ENCODE measurements at places on chromosomes 11 and 22.

DNA sequence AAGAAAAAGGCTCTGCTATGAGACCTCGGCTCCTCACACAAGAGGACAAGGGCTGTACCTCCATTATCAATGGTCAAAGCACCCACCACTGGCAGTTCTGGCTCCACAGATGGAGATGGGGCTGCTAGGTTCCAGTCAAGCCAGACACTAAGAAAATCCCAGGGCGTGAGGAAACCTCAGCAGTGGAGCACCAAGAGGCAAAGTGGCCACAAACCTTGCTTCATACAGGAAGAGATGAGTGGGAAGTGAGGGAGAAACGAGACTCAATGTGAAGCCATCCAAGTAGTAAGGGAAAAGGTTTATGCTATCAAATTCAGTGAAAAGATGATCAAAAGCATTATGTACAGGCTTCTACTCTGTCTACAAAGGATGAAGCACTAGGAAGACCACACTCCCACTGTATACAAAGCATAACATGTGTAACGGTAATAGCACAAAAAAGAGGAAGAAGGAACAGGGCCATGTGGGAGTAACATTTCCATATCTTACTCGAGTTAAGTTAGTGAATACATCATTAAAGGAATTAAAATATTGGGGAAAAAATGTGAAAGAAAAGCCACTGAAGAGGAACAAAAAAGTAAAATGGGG is 27.0 kb downstream of the POLDIP3 start:
- no peak for DNase-seq

DNA sequence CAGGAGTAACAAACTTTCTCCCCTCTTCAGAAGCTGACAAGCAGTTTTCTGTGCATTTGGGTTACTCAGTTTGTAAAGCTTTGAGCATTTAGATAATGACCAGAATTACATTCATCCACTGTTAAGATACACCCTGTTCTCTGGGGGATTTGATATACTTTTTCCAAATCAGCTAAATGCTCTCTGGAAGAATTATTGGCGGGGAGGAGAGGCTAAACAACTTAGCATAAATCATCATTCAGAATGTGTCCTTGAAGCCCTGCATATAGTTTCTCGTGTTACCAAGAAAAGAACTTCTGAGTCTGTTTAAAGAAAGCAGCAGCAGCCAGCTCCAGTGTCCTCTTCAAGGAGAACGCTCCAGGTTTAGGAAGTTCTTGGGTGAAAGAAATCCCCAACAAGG is 54.9 kb upstream of the LDLRAD3 start:
- DNase-seq = no peak

DNA sequence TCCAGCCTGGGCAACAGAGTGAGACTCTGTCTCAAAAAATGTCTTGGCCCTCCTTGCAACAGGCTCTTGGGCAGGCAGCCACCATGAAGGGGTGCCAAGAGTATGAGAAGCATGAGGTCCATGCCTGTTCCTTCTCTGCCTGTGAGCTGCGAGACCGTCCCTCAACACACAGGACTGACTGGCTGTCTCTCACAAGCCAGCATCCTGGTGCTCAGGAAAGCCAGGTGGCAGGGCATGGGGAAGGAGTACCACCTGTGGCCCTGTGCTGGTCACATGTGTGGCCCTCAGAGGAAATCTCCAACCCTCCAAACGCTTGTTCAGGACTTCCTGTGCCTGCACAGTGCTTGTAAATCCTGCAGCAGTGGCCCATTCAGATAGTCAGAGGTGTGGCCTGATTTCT is 83.2 kb downstream of the ATXN10 start:
- DNase-seq = no peak

- no peak for DNase-seq
These were observed 35.9 kb upstream of the NUP50 start for GRCh38 chr22:45127866-45128265.

DNA sequence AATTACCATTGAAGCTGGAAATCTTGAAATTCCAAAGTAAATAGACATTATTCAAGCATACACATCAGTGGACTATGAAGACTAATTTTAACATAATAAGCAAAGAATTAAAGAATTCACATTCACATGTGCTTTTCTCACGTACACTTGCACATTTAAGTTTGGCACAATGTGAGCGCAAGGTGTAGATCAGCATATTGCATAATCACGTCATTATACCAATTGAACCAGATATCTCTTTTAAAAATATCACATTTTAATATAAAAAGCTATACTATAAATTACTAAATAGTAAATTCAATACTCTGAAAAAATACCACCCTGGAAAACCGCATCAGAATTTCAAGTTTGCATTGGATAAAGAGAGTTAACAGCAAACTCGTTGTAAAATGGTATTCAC is 60.7 kb downstream of the SESN3 start:
- DNase-seq = no peak

DNA sequence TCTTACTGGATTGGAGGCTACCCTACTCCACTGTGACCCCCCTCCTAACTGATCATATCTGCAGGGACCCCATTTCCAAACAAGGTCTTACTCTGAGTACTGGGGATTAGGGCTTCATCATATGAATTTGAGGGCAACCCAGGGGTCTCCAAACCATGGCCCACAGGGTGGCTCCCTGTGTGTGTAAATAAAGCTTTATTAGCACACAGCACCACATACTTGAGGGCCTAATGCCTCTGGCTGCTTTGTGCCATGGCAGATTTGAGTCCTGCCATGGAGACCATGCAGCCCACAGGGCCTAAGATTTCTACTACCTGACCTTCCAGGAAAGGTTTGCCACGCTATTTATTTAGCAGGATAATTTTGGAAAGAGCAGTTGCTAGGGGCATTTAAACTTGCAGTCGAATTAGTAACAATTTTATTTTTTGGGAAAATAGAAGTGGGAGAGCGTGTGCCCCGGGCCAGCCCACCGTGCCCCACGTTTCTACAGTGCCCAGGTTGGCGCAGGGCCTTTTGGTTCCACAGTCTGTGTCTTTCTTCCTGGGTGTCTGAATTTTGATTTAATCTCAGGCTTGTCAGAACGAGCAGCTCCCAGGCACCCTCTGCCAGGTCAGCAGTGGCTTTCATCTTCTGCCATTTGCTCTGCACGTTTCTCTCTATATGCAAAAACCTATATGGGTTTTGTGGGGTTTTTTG is 92.3 kb downstream of the KCNQ1 start:
- DNase-seq = no peak

DNA sequence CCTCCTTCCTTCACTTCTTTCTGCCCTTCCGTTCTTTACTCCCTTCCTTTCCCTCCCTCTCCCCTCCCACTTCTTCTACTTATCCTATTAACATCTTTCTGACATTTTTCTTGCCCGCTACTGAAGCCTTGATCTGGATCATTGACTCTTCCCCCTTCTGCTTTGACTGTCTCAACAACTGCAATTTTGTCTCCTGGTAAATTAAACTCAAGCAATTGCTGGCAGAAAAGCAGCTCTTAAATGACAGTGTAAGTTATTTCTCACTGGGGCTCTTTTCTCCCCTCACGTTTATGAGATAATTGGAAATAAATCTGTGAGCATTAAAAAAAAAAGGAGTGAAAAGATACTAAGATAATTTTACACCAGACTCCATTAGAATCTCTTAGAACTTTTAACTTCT is 120.0 kb downstream of the SLC17A6 start:
- no peak for DNase-seq

DNA sequence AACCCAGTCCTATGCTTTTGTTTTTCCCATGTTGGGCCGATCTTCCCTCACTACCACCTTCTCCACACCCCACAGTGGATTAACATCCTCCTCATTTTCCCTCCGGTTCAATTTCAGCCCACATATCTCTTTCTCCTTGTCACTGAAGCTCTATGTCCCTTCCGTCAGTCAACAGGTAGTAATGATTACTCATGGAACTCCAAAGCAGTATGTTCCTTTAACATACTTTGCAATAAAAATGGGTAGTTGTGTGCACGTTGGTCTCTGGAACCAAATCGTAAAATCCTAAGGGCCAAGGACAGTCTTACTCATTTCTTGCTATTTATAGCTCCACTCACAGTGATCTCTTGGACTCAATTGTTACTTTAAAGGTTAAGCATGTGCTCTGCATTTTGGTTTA is 20.2 kb downstream of the AMOTL1 start:
- DNase-seq = no peak

DNA sequence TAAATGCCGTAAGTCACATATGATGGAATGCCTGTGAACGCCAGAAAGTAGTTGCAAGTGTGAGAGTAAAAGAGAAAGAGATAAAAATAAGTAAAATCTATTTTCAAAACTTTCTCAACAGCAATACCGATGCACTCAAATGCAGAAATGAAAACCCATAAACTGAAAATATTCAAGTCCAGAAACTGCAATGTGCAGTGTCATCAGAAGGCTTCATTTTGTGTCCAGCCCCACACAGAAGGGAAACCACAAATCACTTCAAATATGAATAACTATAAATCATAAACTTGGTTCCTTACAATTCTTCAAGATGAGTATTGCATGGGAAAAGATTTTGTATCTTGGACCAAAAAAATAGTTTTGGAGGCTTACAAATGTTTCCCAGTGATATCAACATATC is 375.2 kb upstream of the ANO5 start:
- no peak for DNase-seq

GRCh38 chr22:23438216-23438615 is 141.9 kb downstream of the IGLL1 start:
- DNase-seq = no peak

- DNase-seq = no peak
These were observed 102.8 kb downstream of the ARHGAP32 start for GRCh38 chr11:129089279-129089678.

DNA sequence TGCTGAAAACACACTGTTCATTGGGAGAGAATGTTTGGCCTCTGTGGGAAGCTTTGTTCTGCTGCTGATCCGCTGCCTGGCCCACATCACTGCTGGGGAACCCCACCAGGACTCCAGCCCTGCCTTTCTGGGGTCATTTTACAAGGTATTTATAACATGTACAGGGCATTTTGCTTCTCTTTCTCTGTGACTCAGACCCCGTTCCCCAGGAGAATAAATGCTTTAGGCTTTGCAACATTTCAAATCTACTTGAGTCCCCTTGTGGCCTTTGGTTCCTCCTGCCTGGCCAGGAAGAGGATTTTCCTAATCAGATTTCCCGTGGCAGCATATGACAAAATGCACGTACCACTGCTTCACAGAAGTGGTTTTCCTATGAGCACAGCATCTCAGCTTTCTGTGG is 43.0 kb downstream of the BTG4 start:
- DNase-seq = no peak

DNA sequence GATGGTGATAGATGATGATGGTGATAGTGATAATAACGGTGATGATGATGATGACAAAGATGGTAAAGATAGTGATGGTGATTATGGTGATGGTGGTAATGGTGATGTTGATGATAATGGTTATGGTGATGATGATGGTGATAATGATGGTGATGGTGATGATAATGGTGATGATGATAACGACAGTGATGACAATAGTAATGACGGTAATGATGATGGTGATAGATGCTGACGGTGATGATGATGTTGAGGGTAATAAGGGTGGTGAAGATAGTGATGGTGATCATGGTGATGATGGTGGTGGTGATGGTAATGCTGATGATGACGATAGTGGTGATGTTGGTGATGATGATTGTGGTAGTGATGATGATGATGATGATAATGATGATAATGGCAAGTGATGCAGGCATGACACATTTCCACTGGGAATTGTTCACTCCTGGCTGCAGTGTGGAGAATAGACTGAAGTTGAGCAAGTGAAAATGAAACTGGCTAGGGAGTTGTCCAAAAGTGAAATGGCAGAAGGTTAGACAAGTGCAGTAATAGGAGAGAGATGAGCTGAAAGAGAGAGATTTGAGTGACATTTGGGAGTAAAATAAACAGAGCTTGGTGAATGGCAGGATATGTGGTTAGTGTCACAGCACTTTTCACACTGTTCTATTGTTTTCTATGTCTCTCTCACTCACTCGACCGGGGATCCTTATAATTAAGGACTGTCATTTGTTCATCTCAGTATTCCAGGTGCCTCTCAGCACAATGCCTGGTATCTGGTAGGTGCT is 992.5 kb downstream of the OPCML start:
- no peak for DNase-seq

- no peak for DNase-seq
These were observed 73.4 kb upstream of the YWHAH start for GRCh38 chr22:31870890-31871289.

- DNase-seq = no peak
These were observed 2.3 kb upstream of the ALKBH8 start for GRCh38 chr11:107567739-107568335.

- no peak for DNase-seq
These were observed 45.6 kb downstream of the BTG4 start for GRCh38 chr11:111466615-111467014.

- DNase-seq = no peak
These were observed 7.0 kb upstream of the TBC1D10A start for GRCh38 chr22:30333707-30334087.

DNA sequence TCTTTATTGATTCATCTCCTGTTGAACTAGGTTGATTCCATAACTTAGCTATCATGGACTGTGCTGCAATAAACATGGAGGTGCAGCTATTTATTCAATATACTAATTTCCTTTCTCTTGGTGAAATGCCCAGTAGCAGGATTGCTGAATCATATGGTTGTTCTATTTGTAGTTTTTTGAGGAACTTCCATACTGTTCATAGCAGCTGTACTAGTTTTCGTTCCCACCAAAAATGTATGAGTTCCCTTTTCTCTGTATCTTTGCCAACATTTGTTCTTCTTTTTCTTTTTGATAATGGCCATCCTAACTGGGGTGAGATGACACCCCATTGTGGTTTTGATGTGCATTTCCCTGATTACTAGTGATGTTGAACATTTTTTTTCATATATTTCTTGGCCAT is 87.2 kb upstream of the NAV2 start:
- DNase-seq = no peak

Measured in activated CD4-positive, alpha-beta T cell treated with anti-CD3 and anti-CD28 coated beads, Interleukin-2, Interleukin-6, amounts not matched to agents 100 ng/mL and 50 ng/mL, durations not matched to agents 16 hours and 8 hours (primary cell).